Stimulated activated CD4-positive, alpha-beta T cell treated with anti-CD3 and anti-CD28 coated beads, Interleukin-1b, Interleukin-23, amount 100 ng/mL, for 1 hour (primary cell): ENCODE measurements at places on chromosomes 16 and 17.

DNA sequence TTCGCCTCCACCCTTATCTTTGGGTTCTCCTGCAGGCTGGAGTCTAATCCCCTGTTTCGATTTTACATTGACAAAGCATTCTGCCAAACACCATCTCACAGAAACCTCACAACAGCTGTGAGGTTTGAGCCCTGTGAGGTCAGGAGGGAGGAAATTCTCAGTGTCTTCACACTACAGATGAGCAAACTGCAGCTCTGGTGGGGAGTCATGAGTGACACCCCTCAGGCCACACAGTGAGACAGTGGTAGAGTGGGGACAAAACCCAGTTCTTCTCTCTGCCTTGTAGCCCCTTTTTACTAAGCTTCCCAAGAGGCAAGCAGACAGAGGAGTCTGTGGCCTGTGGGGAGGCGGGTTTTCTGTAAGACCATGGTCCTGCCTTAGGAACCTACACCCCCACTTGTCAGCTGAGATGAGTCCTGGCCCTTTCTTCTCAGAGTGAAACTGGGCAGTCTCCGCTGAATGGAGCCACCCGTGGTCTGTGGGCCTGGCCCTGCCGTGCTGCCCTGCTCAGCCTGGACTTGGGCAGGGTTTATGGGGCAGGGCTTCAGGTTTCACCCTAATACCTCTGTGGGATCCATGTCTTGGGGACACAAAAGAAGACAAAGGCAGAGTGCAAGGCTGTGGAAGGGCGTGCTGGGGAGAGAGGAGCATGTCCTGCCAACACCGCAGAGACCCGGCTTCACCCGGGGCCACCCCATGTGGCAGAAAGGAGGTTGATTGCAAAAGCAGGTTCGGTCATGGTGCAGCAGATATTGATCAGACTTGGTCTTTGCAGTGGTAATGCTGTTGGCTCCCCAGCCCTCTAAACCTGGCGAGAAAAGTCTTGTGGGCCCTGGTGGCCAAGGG lies 59.0 kb downstream of the ABR start:
- DNase-seq = no peak

GRCh38 chr17:13321951-13322701 lies 279.6 kb downstream of the HS3ST3A1 start:
- no peak for DNase-seq

GRCh38 chr17:49450181-49450580 lies 35.5 kb upstream of the PHB1 start:
- DNase-seq = no peak

DNA sequence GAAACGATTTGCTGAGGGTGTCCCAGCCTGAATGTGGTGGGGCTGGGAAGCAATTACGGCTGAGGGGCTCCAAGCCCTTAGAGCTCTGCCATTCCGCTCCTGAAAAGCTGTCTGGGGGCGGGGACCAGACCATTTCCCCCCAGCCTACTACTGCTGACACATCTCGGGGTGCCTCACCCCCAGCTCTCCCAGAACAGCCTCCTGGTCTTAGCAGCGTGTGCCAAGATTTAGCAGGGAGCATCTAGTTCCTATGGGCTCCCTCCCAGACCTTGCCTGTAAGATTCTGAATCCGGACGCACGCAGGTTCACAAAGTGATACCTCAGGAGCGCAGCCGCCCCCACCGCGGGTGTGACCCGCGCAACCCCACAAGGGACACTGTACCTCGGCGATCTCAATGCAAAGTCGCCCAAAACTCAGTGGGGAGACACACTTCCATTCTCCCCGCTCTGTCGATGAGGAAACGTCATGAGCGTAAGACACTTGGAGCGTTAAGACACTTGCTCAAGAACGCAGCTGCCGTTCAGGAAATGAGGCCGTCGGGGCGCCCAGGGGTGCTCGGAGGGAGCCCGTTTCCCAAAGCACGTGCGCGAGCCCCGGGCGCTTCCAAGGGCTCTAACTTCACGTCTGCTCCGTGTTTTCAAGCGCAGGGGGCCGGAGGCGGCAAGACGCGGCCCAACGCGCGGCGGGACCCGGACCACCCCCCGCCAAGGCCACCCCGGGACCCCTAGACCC lies 629 bp downstream of the GEMIN4 start:
- DNase-seq = no peak

GRCh38 chr17:2883544-2884213 lies 87.4 kb downstream of the RAP1GAP2 start:
- DNase-seq = no peak

DNA sequence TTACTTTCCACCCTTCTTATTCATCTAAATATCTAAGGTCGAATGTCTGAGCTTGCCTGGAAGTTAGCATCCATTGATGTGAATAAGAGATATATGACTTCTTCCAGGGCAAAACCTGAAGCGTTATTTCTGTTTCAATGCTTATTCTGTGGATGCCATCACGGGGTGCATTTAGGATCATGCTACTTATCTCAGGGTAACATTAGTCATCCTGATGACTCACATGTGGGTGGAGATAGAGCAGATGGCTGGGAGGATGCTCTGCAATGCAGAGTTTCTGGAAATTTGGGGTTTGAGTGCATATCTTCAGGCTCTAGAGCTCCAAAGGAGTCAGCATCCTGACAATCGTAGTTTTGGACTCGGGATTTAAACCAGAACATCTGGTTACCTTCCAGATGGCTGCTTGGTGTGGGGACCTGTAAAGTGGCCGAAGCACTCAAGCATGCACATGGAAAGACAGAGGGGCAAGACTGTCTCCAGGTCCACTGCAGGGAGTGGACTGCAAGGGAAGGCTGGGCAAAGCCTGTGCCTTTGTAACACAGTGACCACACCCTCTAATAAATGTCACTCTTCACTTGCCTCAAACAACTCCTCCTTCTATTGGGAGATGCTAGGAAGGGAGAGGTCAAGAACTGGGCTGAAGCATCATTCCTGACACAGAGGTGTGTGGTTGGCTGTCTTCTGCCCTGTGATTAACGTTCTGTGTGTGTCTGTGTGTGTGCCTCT lies 175.2 kb upstream of the SALL1 start:
- DNase-seq = no peak

DNA sequence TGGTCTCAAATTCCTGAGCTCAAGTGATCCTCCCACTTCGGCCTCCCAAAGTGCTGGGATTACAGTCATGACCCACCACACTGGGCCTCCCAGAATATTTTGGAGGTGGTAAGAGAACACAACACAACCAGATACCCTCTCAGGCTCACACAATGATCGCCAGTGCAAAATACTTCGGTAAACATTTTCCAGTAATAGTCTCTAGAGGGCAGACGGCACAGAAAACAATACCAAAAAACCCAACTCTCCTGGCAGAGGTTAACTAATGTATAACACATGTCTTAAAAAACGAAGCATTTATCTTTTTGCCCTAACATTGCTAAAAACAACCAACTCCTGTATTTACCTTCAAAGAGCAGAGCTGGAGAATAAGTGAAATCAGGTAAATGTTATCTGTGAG lies 10.5 kb downstream of the NUFIP2 start:
- no peak for DNase-seq

DNA sequence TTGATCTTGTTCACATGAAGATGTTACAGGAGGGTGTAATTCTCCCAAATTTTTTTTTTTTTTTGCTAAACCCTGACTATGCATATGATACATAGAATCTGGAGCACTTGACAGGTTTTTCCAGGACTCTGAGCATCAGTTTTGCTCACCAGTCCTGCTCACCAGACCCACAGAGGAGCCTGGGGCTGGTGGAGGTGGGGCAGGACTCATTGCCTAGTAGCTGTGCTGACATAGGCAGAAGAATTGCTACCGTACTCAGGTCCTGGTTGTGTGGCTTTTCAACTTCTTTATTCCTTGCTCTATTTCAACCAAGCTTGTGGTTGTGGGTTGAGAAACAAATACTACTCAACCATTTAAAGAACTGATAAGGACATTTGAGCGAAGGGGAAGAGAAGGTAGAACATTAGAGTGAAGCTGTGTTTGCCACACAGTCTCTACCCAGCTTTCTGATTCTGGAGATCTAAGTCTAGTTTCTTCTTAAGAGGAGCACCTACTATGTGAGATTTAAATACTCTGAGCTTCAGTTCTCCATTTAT lies 212.4 kb downstream of the UTP18 start:
- DNase-seq = no peak

DNA sequence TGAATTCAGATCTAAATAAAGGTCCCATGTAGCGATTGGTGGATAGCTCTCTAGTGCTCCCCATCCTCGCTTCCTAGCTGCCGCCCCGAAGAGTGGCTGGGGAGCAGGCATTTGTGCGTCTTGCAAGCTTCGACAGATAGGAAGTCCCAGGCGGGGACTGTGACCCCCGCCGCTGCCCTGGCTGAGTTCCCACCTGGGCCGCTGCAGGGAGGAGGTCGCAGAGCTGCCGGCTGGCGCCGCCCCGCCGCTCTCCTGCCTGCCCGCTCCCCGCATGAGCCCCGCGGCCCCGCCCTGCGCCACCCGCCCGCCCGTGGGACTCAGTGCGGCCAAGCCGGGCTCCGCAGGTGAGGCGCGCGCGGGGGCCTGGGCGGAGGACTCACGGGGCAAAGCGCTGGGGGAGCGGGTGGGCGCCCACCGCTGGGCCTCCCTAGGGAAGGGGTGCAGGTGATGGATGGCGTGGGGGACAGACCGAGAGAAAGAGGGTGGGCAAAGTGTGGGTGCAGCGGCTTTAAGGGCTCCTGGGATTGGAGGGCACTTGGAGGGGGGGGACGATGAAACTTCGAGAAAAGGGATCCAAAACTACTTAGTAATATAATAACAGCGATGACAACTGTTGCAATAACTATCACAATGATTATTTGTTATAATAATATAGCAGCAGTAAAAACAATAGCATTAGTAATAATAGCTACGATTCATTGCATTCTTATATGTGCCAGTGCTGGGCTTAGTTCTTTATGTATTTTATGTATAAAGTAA lies at the start of gene OTOA:
Gene OTOA, plus strand, starts transcription at position 80 of the 759 bp plus-strand sequence. CDS start 14,547 bp downstream, outside the sequence.
- DNase-seq = no peak

DNA sequence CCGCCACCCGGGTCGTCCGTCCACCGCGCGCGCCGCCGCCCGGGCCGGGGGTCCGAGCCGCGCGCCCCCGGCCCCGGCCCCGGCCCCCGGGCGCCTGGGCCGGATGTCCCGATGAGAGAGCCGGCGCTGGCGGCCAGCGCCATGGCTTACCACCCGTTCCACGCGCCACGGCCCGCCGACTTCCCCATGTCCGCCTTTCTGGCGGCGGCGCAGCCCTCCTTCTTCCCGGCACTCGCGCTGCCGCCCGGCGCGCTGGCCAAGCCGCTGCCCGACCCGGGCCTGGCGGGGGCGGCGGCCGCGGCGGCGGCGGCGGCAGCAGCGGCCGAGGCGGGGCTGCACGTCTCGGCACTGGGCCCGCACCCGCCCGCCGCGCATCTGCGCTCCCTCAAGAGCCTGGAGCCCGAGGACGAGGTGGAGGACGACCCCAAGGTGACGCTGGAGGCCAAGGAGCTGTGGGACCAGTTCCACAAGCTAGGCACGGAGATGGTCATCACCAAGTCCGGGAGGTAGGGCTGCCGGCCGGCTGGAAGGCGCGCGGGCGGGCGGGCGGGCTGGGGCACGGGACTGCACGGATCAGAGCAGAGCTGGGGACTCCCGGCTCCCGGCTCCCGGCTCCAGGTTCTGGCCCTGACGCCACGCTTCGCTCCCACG lies 548 bp downstream of the TBX2 start:
- no peak for DNase-seq

DNA sequence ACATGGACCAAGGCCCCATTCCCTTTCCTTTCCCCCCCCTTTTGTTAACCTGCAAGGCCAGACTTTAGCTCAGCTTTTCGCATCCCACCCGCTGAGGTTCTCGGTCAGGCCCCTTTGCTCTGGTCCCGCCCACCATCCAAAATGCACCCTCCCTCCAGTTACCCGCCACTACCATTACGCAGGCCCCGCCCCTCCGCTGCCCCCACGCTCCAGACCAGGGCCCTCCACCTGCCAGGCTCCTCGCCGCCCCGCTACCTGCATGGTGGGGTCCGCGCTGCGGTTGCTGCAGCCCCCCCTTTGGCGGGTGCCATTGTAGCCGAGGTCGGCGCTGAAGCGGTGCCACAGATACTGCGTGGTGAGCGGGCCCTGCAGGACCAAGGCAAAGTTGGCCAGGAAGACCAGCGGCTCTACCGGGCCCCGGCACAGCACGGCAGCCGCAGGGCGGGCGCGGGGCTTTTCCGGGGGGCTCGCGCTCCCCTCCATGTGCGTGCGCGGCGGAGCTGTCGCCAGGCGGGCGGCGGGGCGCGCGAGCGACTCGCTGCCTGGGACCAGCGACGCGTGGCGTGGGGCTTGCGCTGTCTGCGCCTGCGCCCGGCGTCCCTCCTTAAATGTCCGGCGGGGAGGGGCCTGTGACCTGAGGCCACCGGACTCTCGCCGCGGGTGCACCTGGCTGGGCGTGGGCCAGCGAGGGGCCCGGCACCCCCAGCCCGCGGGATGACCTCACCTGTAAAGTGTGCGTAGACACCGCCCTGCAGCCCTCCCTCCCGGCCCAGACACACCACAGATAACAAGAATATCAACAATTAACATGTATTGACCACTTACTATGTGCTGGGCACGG lies at the start of gene SLC46A1:
Gene SLC46A1, minus strand, starts transcription at position 581 of the 841 bp plus-strand sequence. Its CDS starts 98 bp downstream, at position 483.
- no peak for DNase-seq

- no peak for DNase-seq
These were observed 106.9 kb downstream of the BANP start for GRCh38 chr16:88058136-88058535.
